ENCODE measurements at places on chromosomes 16 and 17.
A peak's percentile ranks its signal among the peaks of the same experiment; 100 is the strongest.

- no peak for DNase-seq
Measured at GRCh38 chr17:75144816-75145512, 9.3 kb downstream of the JPT1 start.

- DNase-seq, result no peak
Measured at GRCh38 chr17:44749076-44749979, 9.5 kb upstream of the ADAM11 start.

DNA sequence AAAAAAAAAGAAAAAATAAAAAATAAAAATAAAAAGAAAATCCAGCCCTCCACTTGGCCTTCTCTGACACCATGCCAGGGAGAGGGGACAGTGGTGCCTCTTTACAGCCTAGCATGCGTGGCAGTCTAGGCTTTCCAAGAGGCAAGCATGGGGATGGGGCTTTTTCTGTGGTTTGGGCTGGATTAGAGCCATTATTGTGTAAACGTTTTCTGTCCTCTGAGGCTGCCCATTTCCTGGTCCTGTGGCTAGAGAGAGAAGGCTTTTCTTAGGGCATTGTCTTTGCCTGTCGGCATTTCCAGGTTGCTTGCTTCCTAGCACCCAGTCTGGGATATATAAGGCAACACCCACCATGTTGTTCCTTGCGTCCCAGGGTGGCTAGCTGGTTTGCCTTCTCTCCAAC lies 2.7 kb upstream of the DHRS7B start:
- no peak for DNase-seq

DNA sequence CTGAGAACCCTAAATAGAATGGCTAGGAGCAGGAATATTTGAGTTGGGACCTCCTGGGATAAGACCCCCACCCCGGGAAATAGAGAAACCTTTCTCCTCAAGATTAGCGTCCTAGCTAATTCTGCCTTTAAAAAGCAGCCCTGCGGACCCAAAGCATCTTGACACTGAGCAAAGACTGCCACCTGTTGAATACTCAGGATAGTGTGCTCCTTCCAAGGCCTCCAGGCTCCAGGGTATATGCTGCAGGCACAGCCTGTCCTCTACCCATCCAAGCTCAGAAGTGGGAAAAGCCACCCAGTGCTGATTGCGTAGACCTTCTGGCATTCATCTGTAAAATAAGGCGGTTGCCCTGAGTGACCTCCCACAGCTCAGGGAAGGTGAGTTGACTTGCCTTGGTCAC lies 456.2 kb upstream of the DYNLRB2 start:
- peak; percentile 31 for DNase-seq

- DNase-seq, result no peak
Measured at GRCh38 chr17:48575066-48575582, 3.0 kb downstream of the HOXB4 start.

DNA sequence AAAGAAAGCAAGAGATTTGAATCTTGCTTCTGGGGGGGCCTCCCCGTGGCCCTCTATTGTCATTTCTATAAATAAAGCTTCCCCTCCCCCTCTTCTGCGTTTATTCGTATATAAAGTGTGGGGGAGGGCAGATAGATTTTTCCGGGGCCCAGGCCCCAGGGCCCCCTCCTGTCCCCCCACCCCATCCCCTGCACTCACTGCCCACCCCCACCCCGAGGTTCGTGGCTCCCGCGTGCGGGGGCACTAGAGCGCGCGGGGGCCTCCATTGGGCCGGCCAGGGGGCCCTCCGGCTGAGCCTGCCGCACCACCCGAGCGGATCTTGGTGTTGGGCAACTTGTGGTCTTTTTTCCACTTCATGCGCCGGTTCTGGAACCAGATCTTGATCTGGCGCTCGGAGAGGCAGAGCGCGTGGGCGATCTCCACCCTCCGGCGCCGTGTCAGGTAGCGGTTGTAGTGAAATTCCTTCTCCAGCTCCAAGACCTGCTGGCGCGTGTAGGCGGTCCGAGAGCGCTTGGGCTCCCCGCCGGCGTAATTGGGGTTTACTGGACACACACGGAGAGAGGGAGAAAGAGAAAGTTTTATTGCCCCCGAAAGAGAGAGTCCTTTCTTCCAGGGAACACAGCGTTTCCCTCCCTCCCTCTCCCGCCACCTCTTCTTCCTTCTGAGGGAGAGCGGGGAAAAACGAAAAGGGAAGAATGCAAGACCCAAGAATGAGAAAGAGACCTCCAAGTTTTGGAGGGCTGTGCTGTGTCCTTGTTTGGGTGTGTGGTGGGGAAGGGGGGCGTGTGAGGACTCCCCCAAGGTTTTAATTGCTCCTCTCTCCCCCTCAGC lies 1.5 kb downstream of the HOXB4 start:
- DNase-seq, result no peak
